ENCODE measurements at places on chromosomes 2 and 18. TPM values are rescaled to one million over a fixed set of nuclear protein-coding genes. Genes with fewer than 3 reads are reported as not detected.

GRCh38 chr2:217611056-217611455 is 391.7 kb downstream of the TNS1 start:
- no peak for DNase-seq

DNA sequence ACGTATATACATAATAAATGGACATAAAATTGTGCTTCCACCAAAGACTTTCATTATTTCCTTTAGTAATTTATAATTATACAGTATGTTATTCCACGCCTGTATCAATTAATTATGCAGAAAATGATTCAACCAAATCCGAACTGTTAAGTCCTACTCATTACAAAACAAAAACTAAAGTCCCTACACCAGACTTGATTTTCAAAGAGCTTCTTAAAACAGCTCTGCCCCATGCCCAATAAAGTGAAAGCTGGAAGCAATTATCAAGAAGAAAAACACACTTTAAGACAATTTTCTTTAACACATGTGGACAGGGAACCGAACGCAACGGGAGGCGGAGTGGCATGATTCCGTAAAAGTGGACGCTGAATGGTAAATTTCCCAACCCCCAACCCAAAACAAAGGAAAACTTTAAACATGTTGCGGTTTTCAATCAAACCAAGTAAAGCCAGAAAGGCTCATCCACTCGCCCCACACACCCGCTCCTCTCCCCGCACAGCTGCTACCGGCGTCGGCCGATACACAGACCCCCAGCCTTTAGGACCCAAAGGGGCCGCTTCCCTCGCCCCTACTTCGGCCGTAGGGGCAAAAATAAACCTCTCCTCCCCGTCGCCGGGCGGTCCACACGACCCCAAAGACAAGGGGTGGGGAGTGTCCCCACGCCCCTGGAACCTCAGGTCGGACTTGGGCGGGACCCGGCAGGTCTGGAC is 705 bp downstream of the YES1 start:
- peak; percentile 25 for DNase-seq

DNA sequence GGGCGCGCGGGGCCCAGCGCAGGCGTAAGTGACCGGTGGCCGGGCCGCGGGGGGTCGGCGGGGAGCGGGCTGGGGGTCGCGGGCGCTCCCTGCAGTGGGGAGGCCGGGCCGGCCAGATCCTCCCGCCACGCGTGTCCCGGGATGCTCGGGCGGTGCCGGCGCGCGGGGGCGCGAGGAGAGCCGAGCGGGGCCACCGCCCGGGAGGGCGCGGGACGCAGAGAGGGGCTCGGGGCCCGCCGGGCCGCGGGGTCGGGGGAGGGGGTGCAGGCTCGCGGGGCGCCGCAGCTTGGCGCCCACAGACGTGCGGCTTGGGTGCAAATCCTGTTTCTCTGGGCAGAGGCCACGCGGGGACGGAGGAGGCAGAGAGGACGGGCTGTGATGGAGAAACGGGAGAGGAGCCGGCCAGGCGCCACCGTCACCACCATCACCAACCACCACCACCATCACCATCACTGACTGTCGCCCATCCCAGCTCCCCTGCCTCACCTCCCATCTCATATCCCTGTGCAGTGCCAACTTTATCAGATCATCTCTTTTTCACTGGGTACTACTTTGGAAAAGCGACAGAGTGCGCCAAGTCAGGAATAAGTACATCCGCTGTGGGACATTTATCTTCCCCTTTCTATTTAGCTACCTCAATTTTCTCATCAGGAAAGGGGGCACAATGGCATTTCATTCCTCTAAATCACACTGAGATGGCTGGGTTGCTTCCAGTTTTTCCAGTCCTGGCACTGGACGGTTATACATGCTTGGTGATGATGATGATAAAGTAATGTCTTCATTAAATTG is 97.2 kb upstream of the GPR45 start:
- DNase-seq = no peak

DNA sequence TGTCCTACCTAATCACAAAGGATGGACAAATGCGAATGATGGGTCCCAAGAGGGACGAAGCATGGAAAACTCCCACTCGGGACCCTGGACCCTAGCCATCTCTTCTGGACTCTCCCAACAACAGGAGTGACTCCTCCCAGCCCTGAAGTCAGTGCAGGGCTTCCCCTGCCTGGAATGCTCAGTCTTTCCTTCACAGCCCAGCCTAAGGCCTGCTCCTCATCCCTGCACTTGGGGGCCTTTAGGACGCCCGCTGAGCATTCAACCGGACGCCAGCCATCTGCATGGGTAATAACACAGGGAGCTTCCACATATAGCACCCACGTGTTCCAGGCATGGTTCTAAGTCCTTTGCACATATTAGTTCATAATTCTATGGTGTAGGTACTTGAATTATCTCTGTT is 237.5 kb downstream of the KLHL29 start:
- no peak for DNase-seq

- DNase-seq = no peak
Measured at GRCh38 chr2:41865263-41865662, 182.6 kb upstream of the PKDCC start.

- DNase-seq = no peak
Measured at GRCh38 chr2:112692918-112693317, 27.9 kb upstream of the NT5DC4 start.

The TSPYL6 gene
- total RNA-seq = not detected

The PRSS56 gene
- total RNA-seq = not detected

The ANKRD53 gene
- total RNA-seq = not detected

The ICOS gene
- 2.1 TPM for total RNA-seq

The BMP10 gene
- not detected for total RNA-seq

The REG3A gene
- not detected for total RNA-seq

All from SK-MEL-5 (cell line).